ENCODE measurements at places on chromosomes 16 and 17.

DNA sequence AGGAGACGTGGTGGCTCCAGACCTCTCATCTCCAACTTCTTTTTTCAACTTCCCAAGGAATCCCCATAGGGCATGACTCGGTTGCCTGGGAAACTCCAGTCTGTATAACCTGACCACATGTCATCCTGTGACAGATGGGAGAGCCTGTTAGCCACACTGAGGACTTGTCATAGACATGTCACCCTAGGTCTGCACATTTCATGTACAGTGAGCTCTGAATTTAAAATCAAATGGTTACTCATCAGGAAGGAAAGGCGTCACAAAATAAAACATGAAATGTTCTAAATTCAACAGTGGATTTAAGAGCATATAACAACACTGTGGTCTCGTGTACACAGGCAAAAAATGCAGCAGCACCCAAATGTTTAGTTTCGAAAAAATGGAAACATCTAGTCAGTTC lies 22.2 kb upstream of the ADAMTS18 start:
- no peak for DNase-seq

DNA sequence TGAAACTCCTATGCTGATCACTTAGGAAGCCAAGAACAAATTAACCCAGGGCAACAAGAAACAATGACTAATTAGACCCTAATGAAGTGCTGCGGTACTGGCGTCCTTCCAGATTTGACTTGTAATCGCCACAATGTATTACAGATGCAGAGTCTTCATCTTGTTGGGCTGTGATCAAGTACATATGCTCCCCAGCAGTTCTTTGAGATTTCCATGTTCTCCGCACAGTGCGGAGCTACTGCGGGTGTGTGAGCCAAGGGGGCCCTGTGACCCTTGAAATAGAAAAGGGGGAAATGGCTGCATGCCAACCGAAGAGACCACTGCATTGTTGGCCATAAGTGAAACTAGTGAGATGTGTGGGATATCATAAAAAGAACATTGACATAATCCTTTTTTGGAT lies 469.9 kb downstream of the MAF start:
- DNase-seq: no peak

DNA sequence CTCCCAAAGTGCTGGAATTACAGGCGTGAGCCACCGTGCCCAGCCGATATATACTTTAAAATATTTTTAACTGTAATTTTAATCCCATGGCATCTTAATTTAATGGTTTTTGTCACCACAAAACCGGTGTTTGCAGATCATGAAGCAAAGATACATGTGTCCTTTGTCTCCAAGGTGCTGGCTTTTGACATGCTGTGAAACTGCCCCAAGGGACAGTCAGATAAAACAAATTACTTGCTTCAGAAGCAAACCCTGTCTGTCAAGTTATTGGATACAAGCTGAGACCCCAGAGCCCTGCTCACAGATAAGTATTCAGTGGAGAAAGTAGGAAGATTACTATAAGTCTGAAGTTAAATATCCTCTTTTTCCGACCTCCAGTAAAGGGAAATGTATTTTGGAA lies 39.8 kb downstream of the ARL4D start:
- DNase-seq: no peak

DNA sequence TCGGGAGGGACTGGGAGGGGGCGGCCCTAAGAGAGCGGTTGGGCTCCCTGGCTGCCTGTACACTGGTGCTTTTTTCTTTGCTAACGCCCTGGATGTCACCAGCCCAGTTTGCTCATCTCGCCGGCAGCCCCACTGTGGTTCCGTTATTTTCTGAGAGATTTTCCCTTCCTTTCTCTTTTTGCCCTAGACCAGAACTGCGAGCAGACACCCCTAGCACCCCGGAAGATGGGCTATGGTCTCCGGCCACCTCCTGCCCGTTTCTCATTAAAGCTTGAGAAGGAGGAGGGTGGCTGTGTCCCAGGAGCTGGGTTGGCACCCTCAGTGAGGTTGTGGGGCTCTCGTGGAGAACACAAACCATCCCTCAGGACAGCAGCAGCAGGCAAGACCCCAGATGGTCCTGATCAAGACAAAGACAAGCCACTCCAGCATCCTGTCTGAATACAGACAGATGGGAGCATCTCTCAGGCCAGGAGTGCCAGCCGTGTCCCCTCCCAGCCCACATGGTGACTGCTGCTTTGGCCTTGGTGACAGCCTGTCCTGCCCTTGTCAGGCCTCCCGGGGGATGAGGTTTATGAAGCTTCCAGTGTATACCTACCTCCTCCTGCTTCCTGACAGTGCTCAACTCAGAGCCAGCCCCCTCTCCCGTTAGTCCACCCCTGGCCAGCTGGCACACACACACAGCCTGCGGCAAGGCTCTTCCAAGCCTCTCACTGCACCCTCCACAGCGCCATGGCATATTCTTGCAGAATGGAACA lies 77.2 kb downstream of the KCNJ12 start:
- DNase-seq: no peak

DNA sequence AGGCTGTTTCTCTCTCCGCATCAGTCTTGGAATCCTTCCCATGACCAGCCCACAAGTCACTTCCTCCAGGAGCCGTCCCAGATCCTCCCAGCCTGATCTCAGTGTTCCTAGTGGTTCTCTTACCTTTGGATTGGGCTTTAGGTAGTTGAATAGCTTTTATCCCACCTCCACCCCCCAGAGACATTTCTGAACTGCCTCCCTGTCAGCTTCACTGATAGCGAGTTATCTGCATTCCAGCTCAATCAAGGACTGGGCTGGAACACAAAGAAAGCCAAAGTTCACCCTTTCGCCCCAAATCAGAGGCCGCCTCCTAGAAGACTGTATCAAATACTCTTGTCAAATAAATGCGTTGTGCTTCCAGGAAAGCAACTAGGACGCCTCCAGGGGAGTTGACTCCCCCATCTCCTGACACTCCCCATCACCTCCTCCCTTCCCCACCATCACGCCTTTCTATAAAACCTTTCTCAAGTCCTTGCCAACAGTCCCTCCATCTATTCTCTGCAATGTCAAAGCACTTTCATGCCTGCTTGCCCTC lies 72.7 kb downstream of the TMEM132E start:
- DNase-seq: no peak

DNA sequence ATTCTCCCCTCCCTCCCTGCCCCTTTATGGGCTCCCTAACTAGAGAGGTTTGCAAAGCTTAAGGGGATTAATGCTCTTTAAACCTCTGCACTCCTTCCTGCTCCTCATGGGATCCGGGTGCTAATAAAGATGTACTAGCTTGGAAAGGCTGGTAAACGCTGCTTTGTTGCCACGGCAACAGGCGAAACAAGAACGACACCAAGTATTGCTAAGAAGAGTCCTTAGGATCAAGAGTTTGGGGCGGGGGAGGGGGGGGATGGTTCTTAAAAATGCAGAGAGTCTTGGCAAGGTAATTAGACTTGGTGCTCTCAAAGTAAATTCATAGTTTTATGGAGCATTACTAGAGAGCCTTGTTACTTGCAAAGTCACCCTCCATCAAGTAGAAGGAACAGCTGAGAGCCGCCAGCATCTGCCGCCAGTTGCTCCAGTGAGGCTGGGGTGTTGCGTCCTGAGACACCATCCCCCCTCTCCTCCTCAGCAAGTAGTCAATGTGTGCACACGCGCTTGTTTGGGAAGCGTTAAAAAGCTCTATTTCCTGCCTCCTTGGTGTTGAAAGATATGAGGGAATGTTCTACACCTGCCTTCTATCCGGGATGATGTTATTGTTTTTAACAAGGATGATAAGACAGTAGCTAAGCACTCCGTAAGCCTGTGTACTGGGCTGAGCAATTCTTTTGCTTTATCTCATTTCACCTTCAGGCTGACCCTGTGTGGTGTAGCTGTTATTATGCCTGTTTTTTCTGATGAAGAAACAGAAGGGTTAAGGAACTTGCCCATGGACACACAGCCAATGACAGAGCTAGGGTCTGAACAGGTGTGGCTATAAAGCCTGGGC lies 190.9 kb downstream of the CCDC182 start:
- DNase-seq: no peak

DNA sequence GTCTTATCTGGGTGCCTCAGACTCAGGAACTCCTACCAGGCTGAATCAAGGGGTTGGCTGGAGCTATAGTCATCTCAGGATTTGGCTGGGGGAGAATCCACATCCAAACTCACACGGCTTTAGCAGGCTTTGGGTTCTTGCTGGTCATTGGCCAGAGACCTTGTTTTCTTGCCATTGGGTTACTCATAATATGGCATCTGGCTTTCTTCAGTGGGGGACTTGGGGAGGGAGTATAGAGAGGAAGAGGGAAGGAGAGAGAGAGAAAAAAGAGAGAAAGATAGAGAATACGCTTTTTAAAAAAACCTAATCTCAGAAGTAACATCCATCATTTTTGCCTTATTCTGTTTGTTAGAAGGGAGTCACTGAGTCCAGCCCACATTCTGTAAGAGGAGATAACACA lies 191.5 kb upstream of the SHISA6 start:
- DNase-seq: no peak

GRCh38 chr16:62177351-62178203 lies 141.3 kb upstream of the CDH8 start:
- no peak for DNase-seq

DNA sequence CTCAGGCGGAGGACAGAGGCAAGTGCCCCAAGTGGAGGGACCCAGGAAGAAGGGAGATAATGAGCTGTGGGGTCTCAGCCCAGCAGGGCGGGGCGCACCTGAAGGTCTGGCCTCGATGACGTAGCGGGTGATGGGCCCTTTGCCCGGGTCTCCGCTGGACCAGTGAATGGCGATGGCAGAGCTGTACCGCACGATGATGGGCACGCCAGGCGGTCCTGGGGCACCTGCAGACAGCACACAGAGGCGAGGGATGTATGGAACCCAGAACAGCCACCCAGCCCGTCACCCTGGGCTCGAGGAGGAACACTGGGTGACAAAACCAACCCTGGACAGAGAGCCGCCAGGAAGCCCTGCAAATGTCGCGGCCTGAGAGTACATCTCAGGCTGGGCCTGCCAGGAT lies 46.2 kb upstream of the CDC42EP4 start:
- DNase-seq: no peak

- no peak for DNase-seq
Measured at GRCh38 chr16:75527825-75528299, 8.0 kb downstream of the CHST5 start.

GRCh38 chr17:3989041-3989886 lies 25.0 kb upstream of the ATP2A3 start:
- DNase-seq: no peak

GRCh38 chr16:56226845-56227525 lies 35.7 kb downstream of the GNAO1 start:
- DNase-seq: no peak

DNA sequence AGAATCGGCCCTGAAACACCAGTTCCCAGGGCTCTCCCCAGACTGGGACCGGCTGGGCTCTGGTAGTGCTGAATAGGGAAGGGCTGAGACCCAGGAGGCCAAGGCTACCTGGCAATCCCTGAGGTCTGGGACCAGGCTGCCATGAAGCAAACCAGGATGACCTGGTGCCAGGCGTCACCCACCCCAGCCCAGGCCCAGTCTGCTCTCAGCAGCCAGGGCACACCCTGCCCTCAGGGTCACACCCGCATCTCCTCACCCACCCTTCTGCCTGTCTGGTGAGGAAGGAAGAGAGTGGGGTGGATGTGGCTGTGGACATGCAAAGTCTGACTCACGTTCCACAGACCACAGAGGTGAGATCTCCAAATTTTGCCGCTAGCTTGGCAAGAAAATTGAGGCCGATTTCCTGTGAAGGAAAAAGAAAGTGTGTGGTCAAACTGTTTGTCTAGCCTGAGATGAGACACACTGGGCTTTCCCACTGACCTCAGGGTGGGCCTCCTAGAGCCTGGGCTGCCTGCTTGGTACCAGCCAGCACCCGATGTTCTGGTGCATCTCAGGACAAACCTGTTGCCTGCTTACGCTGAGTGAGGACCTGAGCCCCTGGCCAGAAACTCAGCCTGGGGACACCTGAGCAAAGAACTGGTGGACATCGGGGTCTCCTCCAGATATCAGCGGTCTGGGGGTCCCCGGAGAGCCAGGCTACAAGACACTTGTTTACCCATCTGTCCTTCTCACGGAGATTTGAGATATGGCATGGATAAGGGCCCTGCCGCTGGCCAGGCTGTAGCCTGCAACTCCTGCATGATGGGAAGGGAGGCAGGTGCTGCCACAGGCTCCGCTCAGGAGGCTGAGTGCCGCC lies 6.3 kb upstream of the RAB37 start:
- DNase-seq: peak; percentile 50

- DNase-seq: no peak
Measured at GRCh38 chr17:77390870-77391269, 250.1 kb downstream of the SEC14L1 start.

DNA sequence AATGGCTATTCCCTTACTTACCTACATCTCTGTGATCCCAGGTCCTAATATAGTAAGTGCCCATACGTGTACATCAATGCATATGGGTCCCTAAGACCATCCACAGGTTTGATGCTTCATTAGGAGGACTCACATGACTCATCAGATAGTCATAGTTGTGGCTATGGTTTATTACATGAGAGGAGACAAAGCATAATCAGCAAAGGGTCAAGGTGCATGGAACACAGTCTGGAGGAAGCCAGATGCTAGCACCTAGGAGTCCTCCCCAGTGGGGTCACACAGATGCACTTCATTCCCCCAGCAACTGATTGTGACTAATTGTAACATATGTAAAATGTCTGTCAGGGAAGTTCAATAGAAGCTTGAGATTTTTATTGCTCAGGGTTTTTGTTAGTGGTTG lies 42.8 kb downstream of the PHKB start:
- no peak for DNase-seq

DNA sequence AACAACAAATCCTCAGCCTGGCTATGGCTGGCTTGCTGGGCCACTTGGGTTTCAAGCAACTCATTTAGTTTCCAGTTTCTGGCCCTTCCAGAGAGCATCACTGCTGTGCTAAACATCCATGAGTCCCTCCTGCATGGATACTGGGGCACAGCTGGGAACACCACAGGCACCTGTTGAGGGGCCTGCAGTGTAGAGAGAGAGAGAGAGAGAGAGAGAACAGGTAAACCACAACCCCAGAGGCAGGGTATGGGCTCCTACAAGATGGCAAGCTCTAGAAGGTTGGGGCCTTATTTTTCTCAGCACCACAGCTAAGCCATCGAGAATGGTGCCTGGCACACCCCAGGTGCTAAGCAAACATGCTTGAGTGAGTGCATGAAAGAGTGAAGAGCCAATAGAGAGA lies 120.3 kb downstream of the RBFOX3 start:
- DNase-seq: no peak

DNA sequence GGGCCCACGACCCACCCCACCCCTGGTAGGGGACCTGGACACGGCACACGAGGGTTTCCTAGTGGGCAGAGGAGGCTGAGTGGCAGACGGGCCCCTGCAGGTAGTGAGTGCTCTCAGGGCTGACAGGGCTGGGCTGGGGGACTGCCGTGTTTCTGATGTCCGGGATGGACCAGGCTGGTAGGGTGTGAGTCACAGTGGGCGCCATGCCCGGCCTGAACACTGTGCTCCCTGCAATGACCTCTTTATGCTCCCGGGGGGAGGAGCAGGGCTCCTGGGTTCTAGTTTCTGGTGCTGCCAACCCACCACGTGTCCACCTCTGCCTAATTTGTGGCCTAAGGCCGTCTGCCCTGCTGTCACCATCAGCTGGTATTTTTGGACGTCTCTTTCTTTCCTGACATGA lies 26.3 kb downstream of the ARHGAP23 start:
- DNase-seq: no peak
